Activated T-cell treated with anti-CD3 and anti-CD28 coated beads, Interleukin-2, amount 50 U/mL, for 1 hour (primary cell): ENCODE measurements at places on chromosomes 11 and 22.

DNA sequence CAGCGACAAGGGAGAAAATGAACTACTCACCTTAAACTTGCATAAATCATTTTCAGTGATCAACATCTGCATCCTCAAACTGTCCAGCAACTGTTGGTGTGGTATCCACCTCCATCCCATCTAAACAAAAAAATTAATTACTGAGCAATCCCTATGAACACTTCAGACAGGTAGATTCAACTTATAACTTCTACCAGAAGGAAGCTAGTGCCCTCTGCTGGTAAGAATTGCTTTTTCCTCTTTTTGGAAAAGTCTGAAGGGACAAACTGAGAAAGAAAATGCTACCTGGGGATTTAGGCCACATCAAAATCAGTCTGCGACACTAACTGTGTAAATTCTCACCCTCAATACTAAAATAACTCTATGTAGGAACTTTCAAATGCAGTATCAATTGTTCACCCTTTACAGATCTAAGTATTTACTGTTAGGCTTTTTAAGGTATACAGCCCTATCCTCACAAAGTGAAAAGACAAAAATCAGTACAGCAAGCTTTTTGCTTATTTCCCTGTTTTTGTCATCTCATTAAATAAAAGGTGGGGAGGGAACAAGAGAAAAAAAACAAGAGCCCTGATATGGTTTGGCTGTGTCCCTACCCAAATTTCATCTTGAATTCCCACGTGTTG, 17.9 kb downstream of the CLNS1A start:
- no peak for DNase-seq

- no peak for DNase-seq
Observed at GRCh38 chr11:80129396-80129795, 688.6 kb upstream of the TENM4 start.

DNA sequence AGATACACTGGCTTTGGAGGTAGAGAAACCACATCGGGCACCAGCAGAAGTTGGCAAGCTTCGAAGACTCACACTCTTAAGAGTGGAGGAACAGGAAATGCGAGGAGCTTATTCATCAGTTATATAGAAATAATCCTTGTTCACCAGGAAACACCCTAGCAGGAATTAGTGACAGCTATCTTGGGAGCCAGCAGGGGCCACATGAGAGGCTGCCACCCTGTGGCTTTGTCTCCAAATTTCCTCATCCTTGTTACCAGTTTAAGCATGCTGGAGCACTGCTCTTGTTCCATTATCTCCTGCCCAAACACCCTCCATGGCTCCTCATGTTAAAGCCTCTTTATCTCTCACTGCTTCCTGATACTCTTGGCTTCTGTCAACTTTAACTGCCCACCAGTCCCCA, 131.0 kb downstream of the PLEKHA7 start:
- DNase-seq, result no peak

GRCh38 chr11:72331761-72332160, 87.8 kb upstream of the PHOX2A start:
- no peak for DNase-seq

DNA sequence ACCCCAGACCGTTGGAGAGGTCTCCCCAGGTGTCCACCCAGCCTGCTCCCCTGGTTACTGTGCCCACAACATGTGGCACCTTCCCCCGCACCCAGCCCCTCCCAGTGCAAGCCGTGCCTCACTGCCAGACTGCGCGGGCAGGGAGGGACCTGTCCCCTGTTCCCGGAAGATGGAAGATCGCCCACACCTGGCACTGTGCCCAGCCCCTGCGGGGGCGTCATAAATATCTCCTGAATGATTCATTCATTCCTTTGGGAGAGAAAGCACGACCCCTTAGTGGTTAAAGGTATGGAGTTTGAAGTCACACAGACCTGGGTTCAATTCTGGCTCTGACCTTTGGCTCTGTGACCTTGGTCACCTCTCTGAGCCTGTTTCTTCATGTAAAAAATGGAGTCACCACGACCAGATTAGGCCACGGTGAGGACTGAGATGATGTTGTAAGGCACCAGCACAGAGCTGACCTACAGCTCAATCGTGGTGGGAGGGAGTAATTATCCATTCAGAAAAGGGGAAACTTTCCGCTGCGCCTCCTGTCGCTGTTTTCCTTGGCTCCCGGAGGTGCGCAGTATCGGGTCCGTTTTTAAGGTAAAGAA, 497 bp upstream of the SYT12 start:
- no peak for DNase-seq

GRCh38 chr22:22959147-22959827, 71.7 kb downstream of the IGLL5 start:
- peak; percentile 75 for DNase-seq

DNA sequence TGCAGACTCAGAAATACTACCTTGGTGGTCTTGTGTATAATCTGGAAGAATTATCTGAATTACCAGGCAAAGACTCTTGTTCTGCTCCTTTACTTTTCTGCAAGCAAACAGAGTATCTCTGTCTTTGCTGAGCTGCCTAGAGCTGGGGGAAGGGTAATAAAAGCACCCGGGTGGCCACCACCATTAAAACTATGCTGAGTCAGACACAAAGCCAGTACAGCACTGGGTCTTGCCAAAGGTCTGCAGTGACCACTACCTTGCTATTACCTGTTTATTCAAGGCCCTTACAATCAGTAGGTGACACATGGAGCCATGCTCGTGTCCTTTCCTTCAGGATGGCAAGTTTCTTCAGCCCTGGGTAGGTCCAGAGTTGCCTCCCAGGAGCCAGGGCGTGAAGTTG, 420.6 kb upstream of the CNTN5 start:
- DNase-seq, result no peak

GRCh38 chr11:117426297-117426685, 98.6 kb downstream of the CEP164 start:
- peak; percentile 75 for DNase-seq

DNA sequence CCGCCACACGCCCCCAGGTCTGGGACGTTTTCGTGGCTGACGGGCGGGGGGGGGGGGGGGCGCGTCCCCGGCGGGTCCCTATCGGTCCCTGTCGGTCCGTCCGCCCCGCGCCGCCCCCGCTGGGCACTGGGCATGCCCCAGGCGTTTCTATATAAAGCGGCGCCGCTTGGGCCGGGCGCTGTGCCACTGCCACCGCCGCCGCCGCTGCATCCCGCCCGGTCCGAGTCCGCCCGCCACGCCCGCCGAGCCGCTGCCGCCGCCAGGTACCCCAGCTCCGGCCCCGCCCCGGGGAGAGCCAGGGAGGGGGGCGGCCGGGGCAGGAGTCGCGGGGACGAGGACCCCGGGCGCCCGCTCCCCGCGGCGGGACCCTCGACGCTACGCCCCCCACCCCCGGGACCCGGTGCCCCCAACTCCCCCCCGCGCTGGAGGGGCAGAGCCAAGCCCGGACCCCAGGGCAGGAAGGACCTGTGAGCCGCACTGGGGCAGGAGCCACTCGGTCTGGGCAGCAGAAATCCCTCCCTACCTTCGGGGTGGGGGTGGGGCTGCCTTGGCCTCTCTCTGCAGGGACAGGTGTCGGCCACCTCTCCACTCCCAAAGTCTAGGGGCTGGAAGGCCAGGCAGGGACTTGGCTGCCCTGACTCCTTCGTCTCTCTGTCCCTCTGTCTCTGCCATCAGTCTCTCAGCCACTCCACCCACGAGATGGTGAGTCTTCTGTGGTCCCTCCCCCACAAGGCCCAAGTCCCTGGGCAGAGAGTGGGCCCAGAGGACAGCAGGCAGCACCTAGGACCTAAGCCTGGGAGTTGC, at the start of gene CARNS1:
TSS of gene CARNS1 (plus strand) at position 178 of the 804 bp plus-strand sequence. CDS start at position 700, 522 bp downstream.
- peak; percentile 39 for DNase-seq

DNA sequence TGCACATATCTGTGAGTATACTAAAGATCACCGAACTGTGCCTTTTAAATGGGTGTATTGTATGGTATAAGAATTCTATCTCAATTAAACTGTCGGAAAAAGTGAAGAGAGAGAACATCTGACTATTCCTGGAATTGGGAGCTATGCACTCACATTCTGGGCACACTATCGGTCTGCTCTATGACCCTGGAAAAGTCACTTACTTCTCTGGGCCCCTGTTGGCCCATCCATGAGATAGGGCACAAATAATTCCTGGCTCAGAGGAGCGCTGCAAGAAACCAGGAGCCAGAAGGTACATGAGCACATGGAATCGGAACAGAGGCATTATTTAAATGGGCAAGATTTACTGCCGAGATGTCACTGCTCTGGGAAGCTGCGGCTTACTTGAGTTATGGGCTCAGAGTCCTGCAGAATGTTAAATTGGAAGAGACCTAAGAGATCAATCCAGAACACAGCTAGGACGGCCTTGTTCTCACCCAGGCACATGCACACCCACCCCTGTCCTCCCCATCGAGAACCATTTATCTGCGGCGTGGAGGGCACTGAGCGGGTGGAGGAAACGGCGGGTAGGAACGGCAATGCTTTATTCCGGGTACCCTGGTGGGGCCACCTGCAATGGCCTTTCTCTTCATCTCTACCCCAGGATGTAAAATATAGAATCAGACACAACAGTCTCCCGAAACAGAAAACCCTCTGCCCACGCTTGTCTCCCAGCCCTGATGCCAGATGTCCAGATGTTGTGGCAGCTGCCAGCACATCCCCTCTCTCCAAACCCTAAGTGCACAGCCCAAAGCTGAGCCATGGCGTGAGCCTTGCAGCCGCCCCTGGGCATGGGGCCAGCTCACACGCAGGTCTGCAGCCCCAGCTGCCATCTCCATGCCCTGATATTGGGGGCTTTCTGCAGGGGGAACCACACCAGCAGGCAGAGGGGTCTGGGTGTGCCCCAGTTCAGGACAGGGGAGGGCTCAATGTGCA, 142.4 kb downstream of the DSCAML1 start:
- no peak for DNase-seq

- DNase-seq, result no peak
Observed at GRCh38 chr11:110295086-110295485, 1.3 kb downstream of the RDX start.

DNA sequence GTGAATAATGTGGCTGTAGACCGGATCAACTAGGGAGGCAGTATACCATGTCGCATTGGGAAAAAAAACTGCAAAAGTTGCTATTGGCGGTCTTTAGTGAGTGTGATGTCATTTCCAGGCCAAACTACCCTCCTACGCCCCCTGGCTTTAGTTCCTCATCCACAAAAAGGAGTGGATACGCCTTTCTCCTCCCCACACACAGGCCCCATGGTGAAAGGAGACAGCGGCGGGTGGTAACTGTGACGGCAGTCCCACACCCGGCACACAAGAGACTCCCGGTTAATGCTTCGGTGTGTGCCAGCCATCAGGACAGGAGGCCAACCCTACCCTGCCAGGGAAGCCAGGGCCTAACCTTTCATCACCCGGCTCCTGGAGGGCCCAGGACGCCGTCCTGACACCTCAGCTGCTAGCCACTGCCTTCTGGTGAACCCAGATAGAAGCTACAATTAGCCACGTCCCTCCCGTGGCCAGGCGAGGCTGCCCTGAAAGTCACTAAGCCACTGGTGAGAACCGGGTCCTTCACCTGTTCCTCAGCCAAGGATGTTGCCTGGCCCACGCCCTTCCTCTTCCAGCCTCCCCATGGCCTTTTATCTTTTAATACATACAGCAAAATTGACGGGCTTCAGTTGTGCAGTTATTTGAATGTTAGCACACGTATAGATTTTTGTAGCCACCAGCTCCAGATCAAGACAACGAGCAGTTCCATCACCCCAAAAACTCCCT, 10.8 kb downstream of the TP53I11 start:
- no peak for DNase-seq

- no peak for DNase-seq
Observed at GRCh38 chr11:5204787-5205186, 4.3 kb upstream of the OR51V1 start.

DNA sequence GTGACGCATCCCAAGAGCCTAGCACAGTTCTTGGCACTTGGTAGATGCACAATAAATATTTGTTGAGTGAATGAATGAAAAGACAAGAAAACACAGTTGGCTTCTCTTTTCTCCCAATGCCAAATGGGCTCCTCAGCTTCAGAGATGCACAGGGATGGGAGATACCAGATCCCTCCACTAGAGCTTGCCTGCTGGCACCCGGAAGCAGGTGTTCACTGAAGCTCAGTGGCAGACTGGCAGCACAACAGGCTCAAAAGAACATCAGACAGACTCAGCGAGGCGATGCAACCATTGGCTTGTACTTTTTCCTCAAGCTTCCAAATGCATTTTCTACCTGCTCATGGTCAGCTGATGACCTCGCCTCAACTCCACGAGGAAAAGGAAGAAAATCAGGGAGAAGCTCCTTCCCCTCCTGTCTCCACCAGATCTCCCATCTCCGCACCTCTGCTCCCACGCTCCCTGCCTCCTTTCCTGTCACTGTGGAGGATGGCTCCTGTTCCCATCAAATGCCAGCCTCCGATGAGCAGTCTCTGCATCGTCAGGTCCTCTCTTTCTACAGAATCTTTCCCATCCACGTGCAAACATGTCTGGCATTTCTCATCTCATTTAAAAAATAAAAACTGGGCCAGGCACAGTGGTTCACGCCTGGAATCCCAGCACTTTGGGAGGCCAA, 5.8 kb downstream of the RAPSN start:
- no peak for DNase-seq

GRCh38 chr11:65712633-65713076, 603 bp downstream of the KAT5 start:
- no peak for DNase-seq

DNA sequence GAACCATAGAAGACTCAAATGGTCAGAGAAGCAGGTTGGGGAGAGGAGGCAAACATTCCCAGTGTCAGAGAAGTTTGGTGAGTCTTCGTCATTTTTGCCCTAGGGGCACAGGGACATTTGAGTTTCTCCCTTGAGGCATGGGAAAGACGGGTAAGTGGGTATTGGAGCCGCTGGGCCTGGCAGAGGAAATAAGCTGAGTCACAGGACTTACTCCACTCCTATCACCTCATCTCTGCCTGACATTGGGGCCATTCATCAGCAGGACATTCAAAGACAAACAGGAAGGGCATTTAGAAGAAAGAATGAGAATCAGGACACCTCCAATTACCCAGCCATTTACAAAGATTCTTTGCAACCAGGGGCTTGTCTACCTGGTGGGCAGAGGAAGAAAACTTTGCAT, 100.7 kb upstream of the SEZ6L start:
- DNase-seq, result no peak

GRCh38 chr11:131303611-131304119, 66.8 kb upstream of the NTM start:
- DNase-seq, result no peak

DNA sequence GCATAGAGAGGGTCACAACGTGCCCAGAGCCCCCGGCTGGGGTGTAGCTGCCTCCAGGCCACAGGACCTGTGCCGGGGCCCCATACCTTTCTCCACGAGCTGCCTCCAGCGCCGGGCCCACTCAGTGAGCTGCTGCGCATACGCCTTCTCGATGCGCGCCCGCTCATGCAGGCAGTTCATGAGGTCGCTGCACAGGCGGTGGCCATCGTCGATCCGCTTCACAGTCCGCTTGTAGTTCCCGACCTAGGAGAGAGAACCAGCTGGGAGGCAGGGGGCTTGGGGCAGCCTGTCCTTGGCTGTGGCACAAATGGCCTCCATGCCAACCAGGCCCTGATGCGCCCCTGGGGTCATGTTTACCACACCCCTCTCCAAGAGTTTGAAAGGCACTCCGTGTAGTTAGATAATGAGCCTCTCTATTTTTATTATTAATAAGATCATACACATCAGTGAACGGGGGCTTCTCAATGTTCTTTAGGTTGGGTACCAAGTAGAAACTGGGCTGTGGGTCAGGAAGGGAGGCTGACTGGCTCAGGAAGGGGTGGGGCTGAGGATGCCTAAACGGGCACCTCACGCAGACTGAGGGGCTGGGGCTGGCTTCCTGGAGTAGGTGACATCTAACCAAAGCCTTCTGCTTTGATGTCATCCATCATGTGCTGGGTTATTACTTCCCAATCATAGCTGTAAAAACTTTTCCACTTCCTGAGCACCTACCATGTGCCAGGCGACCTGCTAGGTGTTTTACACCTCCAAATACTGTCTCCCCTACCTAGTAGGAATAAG, 36.5 kb upstream of the ARFGAP3 start:
- DNase-seq, result no peak

- no peak for DNase-seq
Observed at GRCh38 chr11:86021377-86021776, 47.5 kb downstream of the PICALM start.
